Activated T-cell treated with anti-CD3 and anti-CD28 coated beads for 4 hours (primary cell): ENCODE measurements at places on chromosomes 1 and 21.

- peak; percentile 36 for DNase-seq
Measured at GRCh38 chr21:15514073-15514946, 215.5 kb upstream of the USP25 start.

GRCh38 chr1:74824497-74825107 is 91.7 kb downstream of the TYW3 start:
- no peak for DNase-seq

DNA sequence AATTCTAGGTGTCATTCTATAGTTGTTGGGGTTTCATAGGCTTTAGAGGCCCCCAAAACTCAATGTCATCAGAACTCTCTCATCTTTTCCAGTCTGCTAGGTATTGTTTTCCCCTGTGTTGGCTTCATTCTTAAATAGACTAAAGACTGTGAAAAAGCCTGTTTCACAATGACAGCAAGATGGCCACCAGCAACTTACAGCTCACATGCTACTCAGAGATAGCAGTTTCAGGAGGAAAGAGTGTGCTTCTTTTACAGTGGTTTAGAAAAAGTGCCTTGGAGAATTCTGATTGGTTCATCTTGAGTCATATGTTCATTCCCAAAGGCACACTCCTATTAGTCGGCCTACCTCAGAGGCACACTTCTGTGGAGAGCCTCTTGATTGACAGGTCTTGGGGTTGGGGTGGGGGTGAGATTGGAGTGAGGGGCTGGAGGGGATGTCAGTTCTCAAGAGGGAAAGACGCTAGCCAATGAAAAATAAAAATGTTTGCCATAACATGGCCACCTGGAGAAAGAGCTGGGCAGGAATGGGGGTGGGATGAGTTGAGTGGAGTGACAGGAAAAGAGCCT is 8.5 kb downstream of the IL23R start:
- DNase-seq, result no peak

DNA sequence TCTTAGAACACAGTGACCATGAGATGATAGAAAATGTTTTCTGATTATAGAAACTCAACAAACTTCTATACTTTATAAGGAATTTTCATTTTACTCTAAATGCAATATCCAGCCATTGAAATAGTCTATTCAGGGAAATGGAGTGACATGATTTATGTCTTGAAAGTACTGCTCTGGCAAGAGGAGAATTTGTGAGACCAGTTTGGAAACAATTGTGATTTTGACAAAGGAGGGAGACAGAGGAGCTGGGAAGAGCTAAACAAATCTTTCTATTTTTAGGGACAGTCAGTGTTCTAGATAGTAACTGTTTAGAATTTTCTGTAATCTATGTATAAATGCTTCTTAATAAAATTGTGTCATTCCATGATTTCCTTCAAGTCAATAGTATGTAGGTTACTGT is 252.3 kb downstream of the FMN2 start:
- DNase-seq, result no peak

GRCh38 chr1:87685311-87686135 is 356.8 kb downstream of the LMO4 start:
- DNase-seq, result no peak

GRCh38 chr1:99560207-99561040 is 85.5 kb upstream of the PALMD start:
- no peak for DNase-seq

- no peak for DNase-seq
Measured at GRCh38 chr1:10652626-10653025, 143.8 kb downstream of the CASZ1 start.

DNA sequence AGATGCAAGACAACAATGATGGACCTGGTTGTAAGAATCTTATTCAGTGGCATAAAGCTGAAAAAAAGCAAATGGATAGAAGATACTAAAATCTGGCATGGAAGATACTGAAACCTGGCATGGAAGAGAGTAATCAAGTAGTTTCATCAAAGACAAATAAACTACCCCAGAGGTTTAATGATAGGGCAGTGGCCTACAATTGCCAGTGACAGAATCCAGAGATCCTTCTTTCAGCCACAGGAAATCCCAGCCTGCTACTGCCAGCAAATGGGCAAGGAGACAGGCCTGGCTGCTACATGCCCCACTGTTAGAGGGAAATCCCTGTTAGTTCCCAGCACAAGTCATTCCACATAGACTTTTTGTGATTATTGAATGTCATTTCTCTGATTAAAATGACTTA is 409.4 kb downstream of the VAV3 start:
- DNase-seq, result no peak

- no peak for DNase-seq
Measured at GRCh38 chr1:121483961-121484424, 299.2 kb downstream of the SRGAP2C start.
